ENCODE measurements at places on chromosomes 3 and 15.

GRCh38 chr3:113141543-113141942 is 69.8 kb upstream of the BOC start:
- DNase-seq, result no peak

DNA sequence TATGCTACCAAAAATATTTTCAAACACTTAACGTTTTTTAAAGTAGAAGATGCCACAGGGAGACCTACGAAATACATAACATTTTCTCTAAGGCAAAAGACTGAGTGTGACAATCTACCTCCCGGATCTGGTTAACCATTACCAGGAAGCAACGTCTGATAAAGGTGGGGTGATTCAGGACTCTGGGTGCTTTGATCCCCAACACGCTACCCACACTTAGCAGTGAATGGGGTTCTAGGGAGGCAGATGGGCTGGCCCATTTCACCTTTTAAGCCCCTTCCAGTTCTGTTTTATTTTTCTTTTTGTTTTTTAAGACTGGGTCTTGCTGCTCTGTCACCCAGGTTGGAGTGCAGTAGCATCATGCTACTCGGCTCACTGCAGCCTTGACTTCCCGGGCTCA is 39.5 kb downstream of the EIF4E3 start:
- no peak for DNase-seq

GRCh38 chr3:74862476-74862875 is 248.0 kb upstream of the CNTN3 start:
- DNase-seq, result no peak

GRCh38 chr3:6929918-6930317 is 69.0 kb downstream of the GRM7 start:
- no peak for DNase-seq
